NCI-H1092 treated with DMSO at 0.1 percent for 48 hours (cell line): ENCODE measurements at places on chromosomes 2 and 18.

GRCh38 chr2:27249891-27250651, 12.8 kb downstream of the SLC30A3 start:
- peak; percentile 14 for DNase-seq

DNA sequence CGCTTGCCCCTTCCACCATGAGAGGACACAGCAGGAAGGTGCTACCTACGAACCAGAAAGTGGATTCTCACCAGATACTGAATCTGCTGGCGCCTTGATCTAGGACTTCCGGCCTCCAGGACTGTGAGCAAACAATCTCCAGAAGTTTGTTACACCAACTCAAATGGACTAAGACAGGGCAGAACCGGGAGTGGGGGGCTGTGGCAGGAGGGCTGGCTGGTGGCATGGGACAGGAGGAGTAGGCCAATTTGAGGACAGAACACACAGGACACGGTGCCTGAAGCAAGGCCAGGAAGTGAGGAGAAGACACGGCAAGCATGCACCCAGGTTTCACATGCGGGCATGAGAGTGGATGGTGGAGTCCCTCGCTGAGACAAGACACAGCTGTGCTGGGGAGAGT, 40.1 kb downstream of the CRACDL start:
- DNase-seq: no peak

DNA sequence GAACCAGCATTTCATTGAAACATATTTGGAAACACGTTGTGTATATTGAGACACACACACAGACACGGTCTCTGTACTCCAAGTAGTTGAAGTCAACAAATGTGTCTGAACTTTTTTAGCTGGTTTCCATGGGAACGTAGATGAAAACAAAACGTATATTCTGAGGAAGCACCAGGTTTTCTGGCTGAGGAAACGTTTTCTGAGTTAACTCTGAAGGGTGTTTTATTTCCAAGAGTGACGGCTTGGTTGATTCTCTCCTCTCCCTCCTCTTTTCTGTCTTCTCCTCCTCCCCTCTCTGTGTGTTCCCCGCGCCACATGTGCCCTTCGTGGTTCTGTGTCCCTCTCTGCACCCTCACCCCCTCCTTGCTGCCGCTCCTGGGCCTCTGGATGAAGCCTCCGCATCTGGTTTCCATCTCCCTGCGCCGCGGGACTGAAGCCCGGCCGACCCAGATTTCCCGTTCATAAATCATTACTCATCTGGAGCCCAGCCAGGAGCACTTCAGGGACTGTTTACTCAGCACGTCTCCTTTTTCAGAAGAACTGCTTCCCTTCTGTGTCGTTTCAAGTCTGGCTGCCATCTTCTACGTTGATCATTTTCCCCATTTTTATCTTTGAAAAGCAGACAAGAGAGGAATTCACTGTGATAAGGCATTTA, 122.7 kb downstream of the COL6A3 start:
- DNase-seq: peak; percentile 90

- no peak for DNase-seq
Observed at GRCh38 chr2:238159661-238160205, 963 bp downstream of the ERFE start.

DNA sequence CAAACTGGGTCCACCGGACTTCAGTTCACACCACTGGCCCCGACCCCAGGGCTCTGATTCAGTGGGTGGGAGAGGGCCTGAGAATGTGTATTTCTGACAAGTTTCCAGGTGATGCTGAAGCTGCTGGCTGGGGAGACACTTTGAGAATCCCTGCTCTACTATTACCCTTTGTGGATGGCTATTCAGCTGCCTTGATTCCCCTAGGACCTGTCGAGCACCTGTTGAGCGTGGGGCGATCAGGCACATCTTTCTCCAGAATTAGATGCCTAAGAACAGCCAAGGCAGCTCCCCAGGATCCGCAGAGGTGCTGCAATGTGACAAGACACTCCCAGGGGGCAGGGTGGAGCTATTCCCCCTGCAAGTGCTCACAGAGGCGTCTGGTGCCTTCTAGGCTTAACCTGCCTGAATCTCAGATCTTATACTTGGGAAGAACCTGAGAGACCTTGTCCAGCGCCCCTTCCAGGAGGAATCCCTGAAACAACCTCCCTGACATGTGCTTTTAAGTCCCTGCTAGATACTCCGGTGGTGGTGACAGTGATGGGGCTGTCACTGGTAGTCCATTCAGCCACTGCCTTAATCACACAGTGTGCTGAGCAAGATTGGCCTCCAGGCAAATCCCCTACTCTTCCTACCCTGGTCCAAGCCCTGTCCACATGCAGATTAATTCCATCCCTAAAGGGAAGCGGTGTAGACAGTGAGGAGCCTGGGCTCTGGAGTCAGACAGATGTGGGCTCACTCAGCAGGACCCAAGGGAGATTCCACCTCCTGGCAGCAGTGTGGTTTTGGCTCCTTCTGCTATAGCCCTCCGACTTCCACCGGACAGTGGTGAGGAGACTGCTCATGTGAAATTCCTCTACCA, 43.4 kb upstream of the OTOF start:
- peak; percentile 22 for DNase-seq

DNA sequence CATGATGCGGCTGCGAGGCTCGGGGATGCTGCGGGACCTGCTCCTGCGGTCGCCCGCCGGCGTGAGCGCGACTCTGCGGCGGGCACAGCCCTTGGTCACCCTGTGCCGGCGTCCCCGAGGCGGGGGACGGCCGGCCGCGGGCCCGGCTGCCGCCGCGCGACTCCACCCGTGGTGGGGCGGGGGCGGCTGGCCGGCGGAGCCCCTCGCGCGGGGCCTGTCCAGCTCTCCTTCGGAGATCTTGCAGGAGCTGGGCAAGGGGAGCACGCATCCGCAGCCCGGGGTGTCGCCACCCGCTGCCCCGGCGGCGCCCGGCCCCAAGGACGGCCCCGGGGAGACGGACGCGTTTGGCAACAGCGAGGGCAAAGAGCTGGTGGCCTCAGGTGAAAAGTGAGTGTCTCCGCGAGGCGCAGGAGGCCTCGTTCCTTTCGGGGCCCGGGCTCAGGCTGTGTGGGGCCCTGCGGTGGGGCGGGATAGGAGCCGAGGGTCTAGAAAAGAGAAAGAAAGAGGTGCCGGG, 520 bp downstream of the GLS start:
- no peak for DNase-seq

DNA sequence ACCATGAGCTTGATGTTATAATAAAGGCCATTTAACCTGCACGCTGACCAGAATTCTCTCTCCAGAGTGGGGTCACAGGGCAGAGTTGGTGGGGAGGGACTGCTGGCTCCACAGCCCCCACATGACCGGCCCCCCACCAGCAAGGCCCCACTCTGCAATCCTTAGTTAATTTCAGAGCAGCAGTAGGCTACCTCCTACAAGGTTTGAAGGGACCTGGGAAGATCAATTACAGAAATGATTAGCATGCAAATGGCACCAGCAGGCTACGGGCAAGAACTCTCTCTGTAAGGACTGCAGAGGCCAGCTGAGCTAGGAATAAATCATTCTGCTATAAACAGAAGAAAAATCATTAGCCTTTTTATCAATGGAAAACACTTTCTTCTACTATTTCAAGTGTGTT, 135.3 kb downstream of the C1D start:
- DNase-seq: no peak

DNA sequence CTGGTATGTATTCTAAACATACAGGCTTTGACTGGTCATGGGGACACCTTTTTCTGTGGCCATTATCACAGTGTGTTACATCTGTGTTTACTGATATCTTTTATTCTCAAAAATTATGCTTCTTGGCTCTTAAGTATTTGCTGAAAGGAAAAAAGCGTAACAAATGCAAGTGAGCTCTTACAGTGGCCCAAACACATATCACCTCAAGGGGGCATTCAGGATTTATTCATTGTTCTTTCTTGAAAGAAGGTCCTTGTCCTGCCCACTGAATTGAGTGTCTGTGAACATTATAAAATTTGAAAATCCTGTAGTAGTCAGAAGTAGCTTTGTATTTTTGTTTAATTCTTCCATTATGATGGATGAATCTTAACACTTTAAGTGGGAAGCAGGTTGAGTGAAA, 454.5 kb downstream of the XIRP2 start:
- no peak for DNase-seq
